ENCODE measurements at places on chromosomes 2 and 18. TPM values are rescaled to one million over a fixed set of nuclear protein-coding genes. Genes with fewer than 3 reads are reported as not detected.

Gene ACTG2
- total RNA-seq, result 0.52 TPM

Gene ERICH2
- not detected for total RNA-seq

DNA sequence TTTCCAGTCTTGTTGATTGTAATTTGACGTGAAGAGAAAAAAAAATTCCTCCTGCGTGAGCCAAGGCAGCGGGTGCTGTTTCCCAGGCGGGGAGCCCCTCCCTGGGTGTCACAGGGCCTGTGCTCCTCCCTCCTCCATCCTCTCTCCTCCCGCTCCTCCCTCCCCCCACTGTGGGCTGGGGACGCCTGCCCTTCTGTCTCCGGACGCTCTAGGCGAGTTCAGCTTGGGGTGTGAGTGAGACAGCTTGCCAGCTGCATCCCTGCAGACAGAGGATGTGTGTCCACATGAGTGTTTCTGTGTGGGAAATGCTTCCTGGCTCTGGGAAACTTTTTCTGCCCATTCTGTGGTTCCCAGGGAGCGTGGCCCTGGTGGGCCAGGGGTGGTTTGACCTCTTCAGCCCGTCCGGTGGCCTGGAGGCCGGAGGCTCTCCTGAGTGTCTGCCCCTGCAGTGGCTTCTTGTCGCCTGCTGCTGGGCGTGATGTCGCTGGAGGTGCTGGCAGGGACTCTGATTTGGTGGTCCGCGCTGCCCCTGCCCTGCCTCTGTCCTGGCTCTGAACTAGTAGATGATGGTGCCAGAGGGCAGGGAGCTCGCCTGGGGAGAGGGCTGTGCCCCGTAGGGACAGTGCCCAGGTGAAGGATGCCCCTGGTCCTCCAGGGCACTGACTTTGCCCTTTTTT lies 96.4 kb downstream of the USP40 start:
- no peak for DNase-seq

DNA sequence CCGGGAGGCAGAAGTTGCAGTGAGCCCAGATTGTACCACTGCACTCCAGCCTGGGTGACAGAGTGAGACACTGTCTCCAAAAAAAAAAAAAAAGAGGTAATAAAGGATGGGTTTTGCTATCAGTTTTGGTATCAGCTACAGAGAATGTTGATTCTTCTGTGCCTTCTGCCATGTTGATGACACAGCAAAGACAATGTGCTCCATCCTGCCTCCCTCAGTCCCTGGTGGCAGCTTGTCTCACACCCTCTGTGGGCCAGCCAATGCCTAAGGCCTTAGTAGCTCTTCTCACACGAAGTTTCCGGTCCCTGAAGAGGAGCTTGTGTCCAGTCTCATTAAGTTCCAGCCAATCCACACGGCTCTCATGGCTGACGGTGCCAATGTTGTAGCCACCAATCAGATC lies 17.6 kb downstream of the IFT172 start:
- no peak for DNase-seq

Gene CCDC74A
- 1.6 TPM for total RNA-seq

DNA sequence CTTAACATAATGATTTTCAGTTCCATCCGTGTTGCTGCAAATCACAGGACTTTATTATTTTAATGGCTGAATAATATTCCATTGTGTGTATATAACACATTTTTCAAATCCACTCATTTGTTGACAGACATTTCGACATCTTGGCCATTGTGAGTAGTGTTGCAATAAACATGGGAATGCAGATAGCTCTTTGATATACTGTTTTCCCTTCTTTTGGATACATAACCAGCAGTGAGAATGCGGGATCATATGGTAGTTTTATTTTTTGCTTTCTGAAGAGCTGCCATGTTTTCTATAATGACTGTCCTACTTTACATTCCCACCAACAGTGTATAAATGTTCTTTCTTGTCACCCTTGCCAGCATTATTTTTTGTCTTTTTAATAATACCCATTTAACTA lies 420.3 kb upstream of the CHAC2 start:
- DNase-seq, result no peak

DNA sequence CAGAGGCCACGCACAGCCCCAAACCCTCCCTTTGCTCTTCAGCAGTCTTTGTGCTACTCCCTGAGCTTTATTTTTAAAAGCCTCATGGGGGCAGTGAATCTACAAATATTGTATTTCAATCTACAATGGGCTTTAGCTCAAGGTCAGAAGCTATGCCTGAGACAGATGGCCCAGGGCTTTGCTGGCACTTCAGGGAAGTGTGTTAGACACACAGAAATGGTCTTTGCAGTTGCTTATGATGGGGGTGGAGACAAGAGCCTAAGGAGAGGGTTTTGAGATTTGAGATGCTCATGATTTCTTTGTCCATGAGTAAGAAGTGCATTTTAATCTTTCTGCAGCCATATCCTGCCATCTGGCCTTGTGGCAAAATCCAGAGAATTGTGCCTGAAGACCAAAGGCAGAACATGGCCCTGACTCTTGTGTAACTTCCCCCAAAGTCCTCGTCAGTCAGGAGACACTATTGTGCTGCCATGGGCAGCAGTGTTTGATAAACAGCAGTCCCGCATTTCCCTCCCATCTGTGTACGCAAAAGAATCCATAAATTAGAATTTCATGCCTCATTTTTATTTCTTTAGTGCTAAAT lies 92.6 kb downstream of the VAPA start:
- peak; percentile 61 for DNase-seq

Gene WDSUB1
- total RNA-seq, result 2.6 TPM

GRCh38 chr18:12334366-12334808 lies 26.3 kb downstream of the TUBB6 start:
- no peak for DNase-seq
